ENCODE measurements at places on chromosomes 12 and 14. TPM values are rescaled to one million over a fixed set of nuclear protein-coding genes. Genes with fewer than 3 reads are reported as not detected.

GRCh38 chr12:92408072-92408900 is 262.6 kb upstream of the BTG1 start:
- H3K4me3 ChIP-seq = no peak overlapping the region
- no peaks in the 10 kb centered on the region for H3K4me1 ChIP-seq
- no peak overlapping the region for H3K27ac ChIP-seq
- no peaks in the 10 kb centered on the region for H3K36me3 ChIP-seq
- DNase-seq = peak; percentile 4

Gene LBHD2
- total RNA-seq = 0.72 TPM

- DNase-seq = no peak
- H3K4me1 ChIP-seq = no peaks in the 10 kb centered on the region
- peaks cover 2% of the 10 kb centered on the region for H3K36me3 ChIP-seq
- H3K4me3 ChIP-seq = no peak overlapping the region
- no peaks in the 10 kb centered on the region for H3K27me3 ChIP-seq
These were observed 13.2 kb upstream of the RABGGTA start for GRCh38 chr14:24284501-24285035.

- H3K4me1 ChIP-seq = no peaks in the 10 kb centered on the region
- no peak overlapping the region for H3K4me3 ChIP-seq
- peaks cover 4% of the 10 kb centered on the region for H3K36me3 ChIP-seq
- no peaks in the 10 kb centered on the region for H3K27me3 ChIP-seq
These were observed 44.0 kb downstream of the TRAFD1 start for GRCh38 chr12:112169161-112169872.

Gene BICDL1
- 9.7 TPM for total RNA-seq

Gene MYH6
- not detected for total RNA-seq

- H3K36me3 ChIP-seq = no peaks in the 10 kb centered on the region
- H3K4me1 ChIP-seq = no peaks in the 10 kb centered on the region
- H3K27ac ChIP-seq = no peak overlapping the region
- H3K27me3 ChIP-seq = no peaks in the 10 kb centered on the region
- no peak overlapping the region for H3K4me3 ChIP-seq
These were observed 926.9 kb downstream of the TMTC2 start for GRCh38 chr12:83613586-83614110.

DNA sequence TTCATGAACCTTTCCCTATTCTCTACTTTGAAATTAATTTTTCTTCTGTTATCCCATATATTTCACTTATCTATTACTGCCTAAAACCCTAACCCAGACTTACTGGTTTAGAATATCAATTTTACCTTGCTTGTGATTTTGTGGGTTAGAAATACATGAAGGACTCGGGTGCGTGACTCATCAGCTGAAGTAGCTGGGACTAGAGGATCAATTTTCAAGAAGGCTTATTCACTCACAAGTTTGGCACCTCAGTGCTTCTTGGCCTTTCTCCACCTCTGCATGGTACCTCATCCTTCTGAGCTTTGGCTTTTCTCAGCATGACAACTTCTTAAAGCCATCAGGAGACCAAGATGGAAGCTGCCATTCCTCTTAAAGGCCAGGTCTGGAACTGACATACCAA is 57.8 kb downstream of the TMEM117 start:
- H3K4me3 ChIP-seq = no peak overlapping the region
- no peaks in the 10 kb centered on the region for H3K36me3 ChIP-seq
- H3K27ac ChIP-seq = no peak overlapping the region
- H3K4me1 ChIP-seq = no peaks in the 10 kb centered on the region

DNA sequence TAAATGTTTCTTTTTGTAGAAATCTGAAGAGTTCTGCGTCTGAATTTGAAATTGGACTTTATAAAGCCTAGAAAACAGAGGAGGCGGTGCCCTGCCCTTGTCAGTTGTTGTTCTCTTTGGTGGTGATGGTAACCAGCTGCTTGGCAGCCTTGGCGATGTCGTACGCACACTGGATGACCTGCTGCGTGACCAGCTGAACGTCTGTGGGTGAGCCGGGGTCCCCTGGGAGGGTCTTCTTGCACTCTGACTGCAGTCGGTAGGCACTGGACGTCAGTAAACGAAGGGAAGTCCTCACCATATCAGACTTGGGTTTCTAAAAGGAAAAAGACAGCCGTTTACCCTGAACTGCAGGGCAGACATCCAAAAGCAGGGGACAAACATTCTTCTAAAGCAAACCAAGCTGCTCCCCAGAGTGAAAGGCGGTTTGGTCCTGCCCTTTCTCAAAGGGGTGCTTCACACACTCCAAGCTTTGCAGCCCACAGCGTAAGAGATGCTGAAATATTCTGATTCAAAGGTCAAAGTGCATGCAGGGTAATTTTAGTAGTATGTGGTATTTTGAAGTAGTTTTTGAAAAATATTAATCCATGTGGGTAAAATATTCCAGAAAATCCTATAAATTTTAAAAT is 32.9 kb downstream of the TCHP start:
- H3K36me3 ChIP-seq = peaks cover 9% of the 10 kb centered on the region
- peaks cover 29% of the 10 kb centered on the region for H3K4me1 ChIP-seq
- no peaks in the 10 kb centered on the region for H3K27me3 ChIP-seq
- H3K4me3 ChIP-seq = no peak overlapping the region

Gene CLIP1
- 28.9 TPM for total RNA-seq

Gene DIABLO
- total RNA-seq = 70.9 TPM

Gene KRT3
- not detected for total RNA-seq

DNA sequence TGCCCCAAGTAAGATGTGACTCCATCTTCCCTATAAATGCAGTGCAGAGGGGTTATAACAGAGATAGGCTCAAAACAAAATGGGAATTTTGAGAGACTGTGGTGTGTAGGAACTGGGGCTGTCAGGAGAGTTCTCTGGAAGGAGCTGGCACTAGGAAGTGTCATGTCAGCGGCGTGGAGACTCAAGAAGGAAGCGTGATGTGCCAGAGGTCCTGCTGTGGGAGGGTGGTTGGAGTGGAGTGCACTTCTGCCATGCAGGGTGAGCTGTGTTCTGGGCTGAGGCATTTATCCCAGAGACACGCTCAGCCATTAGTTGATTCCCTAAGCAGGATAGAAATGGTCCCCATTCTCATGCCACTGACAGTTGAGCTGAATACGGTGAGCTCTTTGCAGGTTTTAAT is 19.0 kb downstream of the GLT1D1 start:
- H3K27me3 ChIP-seq = no peaks in the 10 kb centered on the region
- no peak overlapping the region for H3K27ac ChIP-seq
- no peaks in the 10 kb centered on the region for H3K36me3 ChIP-seq
- H3K4me1 ChIP-seq = peaks cover 11% of the 10 kb centered on the region
- no peak overlapping the region for H3K4me3 ChIP-seq
- no peak for DNase-seq

Gene C12orf42
- total RNA-seq = not detected
